ENCODE measurements at places on chromosomes 11 and 22.

GRCh38 chr11:126312961-126313360 is 9.1 kb downstream of the DCPS start:
- DNase-seq = no peak

GRCh38 chr22:29079218-29079901 is 6.5 kb downstream of the KREMEN1 start:
- no peak for DNase-seq

DNA sequence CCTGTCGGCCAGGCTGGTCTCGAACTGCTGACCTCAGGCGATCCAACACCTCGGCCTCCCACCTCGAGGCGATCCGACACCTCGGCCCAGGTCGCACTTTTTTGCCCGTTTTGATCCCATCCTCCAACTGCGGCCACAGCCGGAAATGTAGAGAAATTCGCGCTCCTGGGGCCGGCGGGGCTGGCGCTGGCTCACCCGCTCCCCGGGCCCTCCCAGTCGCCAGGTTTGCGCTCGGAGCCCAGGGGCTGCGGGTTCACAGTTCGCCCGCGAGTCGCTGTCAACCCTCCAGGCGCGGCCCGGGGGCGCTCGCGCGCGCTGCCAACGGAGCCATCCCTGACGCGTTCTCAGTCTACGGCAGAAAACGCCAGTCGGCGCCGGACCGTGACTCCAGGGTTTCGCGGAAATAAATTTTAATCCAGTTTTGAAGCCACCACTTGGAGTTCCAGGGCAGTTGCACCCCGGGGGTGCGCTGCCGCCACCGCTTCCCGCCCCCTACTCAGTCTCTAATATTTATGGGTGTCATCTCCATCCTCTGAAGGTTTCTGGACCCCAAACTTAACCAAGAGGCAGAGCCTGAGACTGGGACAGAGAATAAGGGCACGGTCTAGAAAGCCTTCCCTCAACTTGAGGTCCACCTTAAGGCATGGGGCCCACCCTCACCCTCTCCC is 1.5 kb upstream of the KLHDC7B start:
- DNase-seq = peak; percentile 60

GRCh38 chr11:30392221-30392784 is 69.4 kb downstream of the ARL14EP start:
- DNase-seq = no peak

- DNase-seq = peak; percentile 84
Measured at GRCh38 chr11:65422633-65423515, at the start of gene NEAT1. TSS of gene NEAT1 (plus strand) at chr11:65422798.

DNA sequence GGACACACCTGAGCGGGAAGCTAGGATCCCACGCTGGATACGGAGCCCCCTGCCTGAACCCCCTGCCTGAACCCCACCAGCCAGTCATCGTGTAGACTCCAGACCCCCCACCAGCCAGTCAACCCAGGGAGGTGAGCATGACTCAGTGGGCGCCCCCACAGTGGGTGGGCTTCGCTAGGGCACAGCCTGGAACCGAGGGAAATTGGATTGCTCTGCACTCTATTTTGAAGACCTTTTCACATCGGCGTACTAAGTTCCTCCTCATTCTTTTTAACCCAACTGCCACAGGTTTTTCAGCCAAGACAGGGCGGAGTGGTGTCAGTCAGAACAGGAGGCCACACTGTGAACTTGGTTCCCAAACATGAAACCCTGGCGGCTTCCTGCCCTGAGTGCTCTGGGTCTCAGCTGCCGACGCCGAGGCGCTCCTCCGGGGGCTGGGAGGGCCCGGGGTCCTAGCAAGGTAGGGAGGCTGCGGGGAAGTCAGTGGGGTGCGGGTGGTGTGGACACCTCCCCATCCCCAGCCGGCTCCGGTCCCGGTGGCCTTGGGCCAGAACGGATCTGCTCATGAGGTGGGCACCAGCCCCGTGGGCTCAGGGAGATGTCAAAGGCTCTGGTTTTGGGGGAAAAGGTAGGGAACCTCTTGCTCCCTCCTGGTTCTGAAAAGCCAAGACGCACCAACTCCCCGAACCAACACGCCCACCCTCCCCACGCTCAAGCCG is 57.0 kb downstream of the BRD1 start:
- no peak for DNase-seq

GRCh38 chr11:19919050-19919561 is 206.5 kb downstream of the NAV2 start:
- peak; percentile 97 for DNase-seq

DNA sequence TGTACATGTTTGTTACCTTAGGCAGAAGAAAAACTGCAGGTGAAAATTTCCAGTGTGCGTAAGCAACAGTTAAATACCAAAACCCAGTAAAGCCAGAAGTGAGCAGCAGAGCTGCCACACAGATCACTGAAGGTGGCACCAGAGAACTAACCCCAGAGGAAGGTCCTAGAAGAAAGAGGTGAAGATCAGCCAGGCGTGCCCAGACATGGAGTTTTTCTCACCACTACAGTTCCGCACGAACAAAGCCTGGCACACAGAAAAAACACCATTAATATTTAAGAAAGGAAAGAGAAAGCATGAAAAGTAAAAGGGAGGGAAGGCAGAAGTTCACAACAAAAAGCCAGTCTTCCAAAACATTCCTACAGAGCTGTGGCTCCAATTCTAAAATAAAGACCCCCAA is 60.7 kb downstream of the STK33 start:
- DNase-seq = no peak

DNA sequence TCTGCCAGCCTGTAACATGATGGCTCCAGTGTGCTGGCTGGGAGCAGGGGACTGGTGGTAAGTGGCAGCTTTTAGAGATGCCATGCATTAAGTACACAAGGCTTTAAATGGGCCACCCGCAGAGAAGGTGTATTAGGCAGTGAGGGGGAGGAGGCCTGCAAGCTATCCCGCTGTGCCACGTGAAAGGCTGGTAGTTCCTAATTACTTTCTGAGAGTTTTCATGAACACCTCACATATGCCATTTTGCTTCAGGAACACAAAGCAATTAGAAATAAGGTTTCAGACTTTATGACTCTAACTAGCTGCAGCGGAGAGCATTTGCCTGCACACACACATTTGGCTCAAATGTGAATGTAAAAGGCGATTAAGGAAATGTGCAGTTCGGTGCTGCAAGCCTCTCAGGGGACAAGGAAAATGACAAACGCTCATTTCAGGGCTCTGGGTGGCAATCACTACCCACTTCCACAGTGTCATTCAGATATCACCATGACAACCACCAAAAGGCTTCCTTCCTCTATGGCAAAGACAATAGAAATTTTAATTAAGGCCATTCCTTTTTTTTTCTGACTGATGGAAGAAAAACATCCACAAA is 116.6 kb downstream of the PLEKHA7 start:
- DNase-seq = no peak

GRCh38 chr22:50025993-50026392 is 13.4 kb upstream of the IL17REL start:
- DNase-seq = no peak

- peak; percentile 52 for DNase-seq
Measured at GRCh38 chr11:113664069-113664980, 41.8 kb downstream of the TMPRSS5 start.

GRCh38 chr11:69638941-69639681 is 1.8 kb upstream of the CCND1 start:
- peak; percentile 96 for DNase-seq

DNA sequence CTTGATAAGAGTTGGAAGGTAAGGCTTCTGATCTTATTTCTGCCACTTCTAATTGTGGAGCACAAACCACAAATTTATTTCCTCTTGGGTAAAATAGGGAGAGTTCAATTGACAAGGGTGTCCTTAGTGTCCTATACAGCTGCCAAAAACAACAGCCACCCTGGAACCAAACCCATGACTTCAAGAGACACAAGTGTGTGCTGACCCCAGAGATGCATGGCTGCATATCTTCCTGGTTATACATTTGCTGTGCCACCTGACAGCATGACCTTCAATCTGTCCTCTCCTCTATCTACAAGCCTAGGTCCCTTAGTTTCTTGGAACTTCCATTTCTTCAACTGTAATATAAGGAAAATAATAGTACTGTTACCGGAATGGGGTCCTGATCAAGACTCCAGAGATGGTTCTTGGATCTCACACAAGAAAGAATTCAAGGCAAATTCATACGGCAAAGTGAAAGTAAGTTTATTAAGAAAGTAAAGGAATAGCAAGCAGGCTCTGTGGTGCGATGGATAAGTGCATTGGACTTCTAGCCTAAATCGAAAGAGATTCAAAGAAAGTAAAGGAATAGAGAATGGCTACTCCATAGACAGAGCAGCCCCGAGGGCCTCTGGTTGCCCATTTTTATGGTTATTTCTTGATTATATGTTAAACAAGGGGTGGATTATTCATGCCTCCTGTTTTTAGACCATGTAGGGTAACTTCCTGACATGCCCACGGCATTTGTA is 15.5 kb upstream of the TMEM123 start:
- DNase-seq = no peak

- DNase-seq = no peak
Measured at GRCh38 chr22:28951969-28952521, 68.7 kb downstream of the ZNRF3 start.

DNA sequence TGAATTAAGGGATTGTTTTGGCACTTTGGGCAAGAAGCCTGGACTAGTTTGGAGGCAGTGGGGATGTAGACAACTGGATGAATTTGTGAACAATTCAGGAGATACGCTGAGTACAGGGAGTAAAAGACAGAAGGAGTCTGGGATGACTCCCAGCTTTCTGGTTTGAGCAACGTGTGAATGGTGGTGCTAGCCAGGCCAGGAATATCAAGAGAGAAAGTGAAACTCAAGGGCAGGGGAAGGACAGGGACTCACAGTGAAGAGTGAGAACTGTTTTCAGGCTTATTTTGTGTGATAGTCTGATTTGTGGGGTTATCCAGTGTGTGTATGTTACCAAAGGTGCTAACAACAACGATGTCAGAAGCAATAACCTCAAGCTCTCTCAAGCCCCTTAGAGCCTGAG is 15.9 kb downstream of the CHRM1 start:
- DNase-seq = peak; percentile 14

DNA sequence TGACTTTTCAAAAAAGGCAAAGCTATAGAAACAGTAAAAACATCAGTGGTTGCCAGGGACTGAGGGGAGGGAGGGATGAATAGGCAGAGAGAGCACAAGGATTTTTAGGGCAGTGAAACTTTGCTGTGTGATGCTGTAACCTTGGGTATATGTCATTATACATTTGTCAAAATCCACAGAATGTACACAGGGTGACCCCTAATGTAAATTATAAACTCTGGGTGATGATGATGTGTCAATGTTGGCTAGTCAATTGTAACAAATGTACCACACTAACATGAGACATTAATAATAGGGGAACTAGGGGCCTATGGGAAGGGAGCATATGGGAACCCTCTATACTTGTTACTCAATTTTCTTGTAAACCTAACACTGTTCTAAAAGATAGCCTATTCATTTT is 24.8 kb downstream of the RIBC2 start:
- no peak for DNase-seq

- no peak for DNase-seq
Measured at GRCh38 chr11:35073691-35074419, 65.1 kb upstream of the CD44 start.

Data from NCI-H226 (cell line).